ENCODE measurements at places on chromosomes 5 and 9. TPM values are rescaled to one million over a fixed set of nuclear protein-coding genes. Genes with fewer than 3 reads are reported as not detected.

GRCh38 chr5:168583742-168584482, 4.7 kb upstream of the PANK3 start:
- H3K36me3 ChIP-seq = no peaks in the 10 kb centered on the region
- H3K4me3 ChIP-seq = no peak overlapping the region
- H3K27me3 ChIP-seq = no peaks in the 10 kb centered on the region
- no peak for DNase-seq
- peaks cover 8% of the 10 kb centered on the region for H3K4me1 ChIP-seq

DNA sequence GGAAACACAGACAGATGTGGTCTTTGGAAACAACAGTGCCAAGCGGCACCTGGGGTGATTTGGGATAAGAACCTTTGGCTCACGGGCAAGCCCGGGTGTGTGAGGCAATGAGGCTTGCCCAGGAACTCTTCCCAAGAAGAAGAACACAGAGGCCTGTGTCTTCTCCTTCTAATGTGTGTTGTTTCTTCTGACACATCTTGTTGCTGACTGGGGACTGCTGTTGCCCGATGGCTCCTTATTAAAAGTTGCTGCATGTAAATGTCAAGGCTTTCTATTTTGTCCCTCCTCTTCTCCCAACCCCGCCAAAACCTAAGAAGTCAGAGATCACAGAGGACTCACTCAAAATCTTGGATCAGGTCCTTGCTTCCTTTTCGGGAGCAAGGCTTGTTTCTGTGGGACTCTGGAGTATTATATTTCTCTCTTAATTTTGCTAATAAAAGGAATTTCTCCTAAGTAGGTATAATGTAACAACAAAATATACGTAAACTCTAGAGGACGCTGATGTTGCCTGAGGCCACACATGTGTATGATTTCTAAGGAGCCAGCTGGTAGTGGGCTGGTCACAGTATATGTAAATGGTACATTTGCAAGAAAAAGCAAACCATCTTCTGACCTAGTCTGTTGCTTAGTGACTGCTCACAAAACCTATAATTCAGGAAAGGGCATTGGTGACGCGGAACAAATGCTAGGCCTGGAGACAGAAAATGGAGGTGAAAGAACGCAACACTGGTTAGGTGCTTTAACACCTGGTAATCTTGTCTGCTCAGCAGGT, 232.5 kb downstream of the GADD45G start:
- no peaks in the 10 kb centered on the region for H3K4me1 ChIP-seq
- peaks cover 11% of the 10 kb centered on the region for H3K27me3 ChIP-seq
- H3K36me3 ChIP-seq = no peaks in the 10 kb centered on the region
- no peak for DNase-seq
- no peak overlapping the region for H3K27ac ChIP-seq

GRCh38 chr5:16364910-16365309, 100.7 kb downstream of the ZNF622 start:
- H3K4me3 ChIP-seq = no peak overlapping the region
- no peak for DNase-seq
- H3K27ac ChIP-seq = no peak overlapping the region

- H3K36me3 ChIP-seq = no peaks in the 10 kb centered on the region
- H3K27me3 ChIP-seq = no peaks in the 10 kb centered on the region
- H3K27ac ChIP-seq = no peak overlapping the region
- H3K4me3 ChIP-seq = no peak overlapping the region
- DNase-seq = no peak
- H3K4me1 ChIP-seq = no peaks in the 10 kb centered on the region
Measured at GRCh38 chr9:15268782-15269181, 38.2 kb downstream of the TTC39B start.

DNA sequence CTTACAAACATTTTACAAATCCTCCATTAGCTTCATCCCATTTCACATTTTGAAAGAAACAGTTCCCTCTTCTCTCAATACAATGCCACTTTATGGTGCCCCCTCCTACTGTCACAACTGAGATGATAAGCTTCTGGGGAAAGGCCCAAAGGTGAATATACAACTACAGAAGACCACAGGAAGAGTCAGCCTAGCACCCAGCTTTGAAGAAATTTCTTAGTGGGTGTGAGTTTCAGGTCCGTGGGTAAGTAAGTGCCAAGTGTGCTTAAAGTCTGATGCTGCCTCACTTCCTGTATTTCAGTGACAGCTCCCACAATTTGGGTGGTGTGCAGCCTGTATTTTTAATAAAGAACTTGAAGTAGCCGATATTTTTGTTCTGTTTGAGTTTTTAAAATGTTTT, 68.1 kb downstream of the ARHGEF28 start:
- peaks cover 21% of the 10 kb centered on the region for H3K36me3 ChIP-seq
- no peaks in the 10 kb centered on the region for H3K27me3 ChIP-seq
- no peak for DNase-seq
- no peak overlapping the region for H3K4me3 ChIP-seq
- no peak overlapping the region for H3K27ac ChIP-seq
- H3K4me1 ChIP-seq = peaks cover 30% of the 10 kb centered on the region

- no peak overlapping the region for H3K4me3 ChIP-seq
- peaks cover 47% of the 10 kb centered on the region for H3K27me3 ChIP-seq
- no peak for DNase-seq
- H3K36me3 ChIP-seq = no peaks in the 10 kb centered on the region
- H3K4me1 ChIP-seq = peaks cover 5% of the 10 kb centered on the region
Measured at GRCh38 chr5:998246-999031, 10.2 kb upstream of the NKD2 start.

GRCh38 chr9:10130061-10130675, 482.6 kb downstream of the PTPRD start:
- H3K36me3 ChIP-seq = no peaks in the 10 kb centered on the region
- H3K27me3 ChIP-seq = no peaks in the 10 kb centered on the region
- no peaks in the 10 kb centered on the region for H3K4me1 ChIP-seq
- no peak overlapping the region for H3K4me3 ChIP-seq
- no peak for DNase-seq
- no peak overlapping the region for H3K27ac ChIP-seq

- H3K27ac ChIP-seq = no peak overlapping the region
- H3K4me3 ChIP-seq = no peak overlapping the region
- no peaks in the 10 kb centered on the region for H3K4me1 ChIP-seq
- no peaks in the 10 kb centered on the region for H3K36me3 ChIP-seq
- no peaks in the 10 kb centered on the region for H3K27me3 ChIP-seq
- DNase-seq = no peak
Measured at GRCh38 chr5:115471345-115472063, 73.1 kb downstream of the FEM1C start.

DNA sequence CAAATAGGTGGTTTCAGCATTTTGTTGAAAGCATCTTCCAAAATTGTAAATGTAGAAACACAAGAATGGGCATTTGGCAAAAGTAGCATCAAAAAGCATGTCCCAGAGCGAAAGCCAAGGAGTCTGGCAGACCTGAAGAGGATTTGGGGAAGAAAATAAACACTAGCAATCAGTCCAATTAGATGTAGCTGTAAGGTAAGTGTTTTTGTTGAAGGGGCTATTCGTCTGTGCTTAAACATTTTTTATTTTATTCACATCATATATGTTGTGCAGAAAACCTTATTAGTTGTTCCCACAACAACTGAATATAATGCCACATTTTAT, 954.1 kb upstream of the COX7C start:
- DNase-seq = no peak
- no peak overlapping the region for H3K27ac ChIP-seq
- no peaks in the 10 kb centered on the region for H3K27me3 ChIP-seq
- no peaks in the 10 kb centered on the region for H3K36me3 ChIP-seq

GRCh38 chr5:1217596-1218206, 7.5 kb upstream of the SLC6A18 start:
- no peak overlapping the region for H3K27ac ChIP-seq
- DNase-seq = no peak
- H3K4me3 ChIP-seq = no peak overlapping the region
- H3K27me3 ChIP-seq = no peaks in the 10 kb centered on the region
- H3K4me1 ChIP-seq = no peaks in the 10 kb centered on the region
- H3K36me3 ChIP-seq = no peaks in the 10 kb centered on the region

DNA sequence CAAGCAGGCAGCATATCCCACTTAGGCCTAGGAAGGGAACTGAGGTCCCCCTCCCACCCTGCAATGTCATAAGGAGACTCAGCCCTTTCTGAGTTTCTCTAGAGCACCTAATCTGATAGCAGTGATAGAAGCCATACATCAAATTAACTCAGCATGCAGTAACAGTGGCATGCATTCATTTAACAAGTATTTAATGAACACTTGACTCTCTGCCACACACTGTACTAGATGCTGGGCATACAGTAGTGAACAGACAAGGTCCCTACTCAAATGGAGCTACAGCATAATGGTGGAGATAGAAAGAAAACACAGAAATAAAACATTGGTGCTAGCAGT, 58.6 kb downstream of the SLC22A5 start:
- no peaks in the 10 kb centered on the region for H3K36me3 ChIP-seq
- H3K27me3 ChIP-seq = no peaks in the 10 kb centered on the region
- no peak for DNase-seq
- H3K27ac ChIP-seq = no peak overlapping the region

- no peak for DNase-seq
- no peaks in the 10 kb centered on the region for H3K36me3 ChIP-seq
- no peak overlapping the region for H3K4me3 ChIP-seq
- no peaks in the 10 kb centered on the region for H3K27me3 ChIP-seq
- no peaks in the 10 kb centered on the region for H3K4me1 ChIP-seq
Measured at GRCh38 chr9:138102246-138103051, 224.9 kb downstream of the CACNA1B start.

DNA sequence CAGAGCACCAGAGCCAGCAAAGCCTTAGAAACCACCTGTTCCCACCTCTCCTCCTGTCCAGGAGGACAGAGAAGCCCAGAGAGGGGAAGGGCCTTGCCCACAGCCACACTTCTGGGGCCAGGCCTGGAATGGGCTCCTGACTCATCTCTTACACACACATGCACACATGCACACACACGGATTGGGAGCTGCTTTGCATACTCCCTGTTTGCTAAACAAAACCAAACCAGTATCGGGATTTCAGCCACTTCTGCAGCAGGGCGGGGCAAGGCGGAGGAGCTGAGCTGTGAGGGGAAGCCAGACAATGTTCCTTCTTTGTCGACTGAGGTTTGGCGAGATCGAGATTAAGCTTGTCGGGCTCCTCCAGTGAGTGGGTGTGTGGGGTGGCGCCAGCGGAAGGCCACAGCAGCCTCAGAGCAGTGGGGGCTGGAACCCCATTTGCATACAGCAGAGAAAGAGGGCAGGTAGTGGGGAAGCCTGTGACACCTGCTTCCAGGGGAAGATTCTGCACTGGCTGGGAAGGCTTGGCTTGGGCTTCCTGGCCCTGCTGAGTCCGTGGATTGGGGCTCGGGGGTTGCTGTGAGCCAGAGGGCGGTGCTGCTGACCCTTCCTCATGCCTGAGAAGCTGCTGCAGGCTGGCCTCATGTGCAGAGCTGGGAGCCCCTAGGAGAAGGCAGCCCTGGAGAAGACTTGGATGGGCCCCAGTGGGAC, 16.1 kb downstream of the GFI1B start:
- peaks cover 22% of the 10 kb centered on the region for H3K4me1 ChIP-seq
- no peaks in the 10 kb centered on the region for H3K36me3 ChIP-seq
- H3K27ac ChIP-seq = no peak overlapping the region
- no peak overlapping the region for H3K4me3 ChIP-seq

Gene PCDHA2
- polyA plus RNA-seq = not detected

Gene LVRN
- polyA plus RNA-seq = 0.08 TPM

Gene CCIN
- not detected for polyA plus RNA-seq

Gene CDX1
- polyA plus RNA-seq = not detected

Gene LCN12
- not detected for polyA plus RNA-seq

Gene TMC1
- polyA plus RNA-seq = 0.24 TPM

Gene TARS1
- polyA plus RNA-seq = 163 TPM

Measured in keratinocyte (primary cell).